Natural killer cell (primary cell): ENCODE measurements at places on chromosomes 5 and 9. TPM values are rescaled to one million over a fixed set of nuclear protein-coding genes. Genes with fewer than 3 reads are reported as not detected.
A peak's percentile ranks its signal among the peaks of the same experiment; 100 is the strongest.

DNA sequence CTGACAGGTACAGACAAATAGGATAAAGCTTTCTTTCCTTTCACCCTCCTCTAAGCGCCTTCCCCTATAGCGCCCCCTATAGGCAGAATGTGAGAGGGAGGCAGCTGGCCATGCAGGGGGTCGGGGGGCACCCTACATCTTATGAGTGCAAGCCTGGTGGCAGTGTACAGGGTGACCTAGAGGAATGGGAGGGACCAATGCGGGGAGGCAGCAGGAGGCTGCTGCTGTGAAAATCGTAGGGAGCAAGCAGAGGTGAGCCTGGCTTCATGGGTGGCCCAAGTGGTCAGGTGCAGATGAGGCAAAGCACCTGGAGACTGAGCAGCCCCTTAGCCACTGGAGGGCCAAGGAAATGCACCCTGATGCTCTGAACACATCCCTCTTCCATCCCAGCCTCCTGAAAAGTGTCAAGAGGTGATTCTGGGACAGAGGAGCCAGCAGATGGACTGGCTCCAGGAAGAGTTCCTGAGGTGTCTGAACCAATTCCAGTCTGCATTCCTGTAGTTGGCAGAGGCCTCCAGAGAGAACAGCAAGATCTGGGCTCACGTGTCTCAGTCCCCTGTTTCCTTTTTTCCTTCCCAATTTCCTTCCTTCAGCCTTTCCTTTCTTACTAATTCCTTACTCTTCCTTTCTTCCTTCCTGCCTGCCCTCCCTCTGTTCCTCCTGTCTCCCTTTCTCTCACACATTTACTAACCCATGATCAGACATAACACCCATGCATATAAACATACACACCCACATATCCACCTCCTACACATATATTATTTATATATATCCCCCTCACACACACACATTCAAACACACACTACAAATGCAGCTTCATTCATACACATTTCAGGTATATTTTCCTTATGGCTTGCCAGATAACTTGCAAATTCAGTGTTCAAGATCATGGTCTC, 32.8 kb upstream of the GALNT10 start:
- peak; percentile 28 for DNase-seq

- DNase-seq = no peak
These were observed 123.2 kb downstream of the JAKMIP2 start for GRCh38 chr5:147659166-147659929.

GRCh38 chr9:98275159-98275558, 19.7 kb upstream of the TBC1D2 start:
- DNase-seq = no peak

DNA sequence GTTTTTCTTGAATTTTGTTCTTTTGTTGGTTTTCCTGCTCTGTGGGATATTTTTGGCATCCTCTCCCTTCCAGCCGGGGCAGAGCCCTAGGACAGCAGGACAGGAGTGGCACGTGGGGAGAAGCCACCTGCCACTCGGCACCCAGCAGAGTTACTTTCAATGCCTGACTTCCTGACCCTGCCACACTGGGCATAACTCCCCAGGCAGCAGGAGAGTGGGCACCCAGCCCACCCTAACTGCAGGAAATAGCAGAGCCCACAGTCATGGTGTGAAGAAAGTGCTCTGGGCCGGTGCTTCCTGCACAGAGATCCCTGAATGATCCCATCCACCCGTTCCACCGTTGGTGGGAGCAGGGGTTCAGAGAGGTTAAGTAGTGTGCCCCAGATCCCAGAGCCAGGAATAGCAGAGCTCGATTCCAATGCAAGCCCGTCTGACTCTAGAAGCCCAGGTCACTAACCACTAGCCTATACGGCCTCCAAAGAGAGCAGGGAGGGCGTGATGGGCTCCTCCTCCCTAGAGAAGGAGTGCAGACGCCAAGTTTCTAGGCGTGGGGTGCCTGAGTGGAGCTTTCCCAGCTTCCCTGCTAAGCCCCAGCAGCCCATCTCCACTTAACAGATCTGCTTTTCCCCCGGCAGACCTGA, 8.1 kb upstream of the NUP214 start:
- DNase-seq = no peak

- no peak for DNase-seq
These were observed 16.0 kb upstream of the TEX48 start for GRCh38 chr9:114697951-114698351.

DNA sequence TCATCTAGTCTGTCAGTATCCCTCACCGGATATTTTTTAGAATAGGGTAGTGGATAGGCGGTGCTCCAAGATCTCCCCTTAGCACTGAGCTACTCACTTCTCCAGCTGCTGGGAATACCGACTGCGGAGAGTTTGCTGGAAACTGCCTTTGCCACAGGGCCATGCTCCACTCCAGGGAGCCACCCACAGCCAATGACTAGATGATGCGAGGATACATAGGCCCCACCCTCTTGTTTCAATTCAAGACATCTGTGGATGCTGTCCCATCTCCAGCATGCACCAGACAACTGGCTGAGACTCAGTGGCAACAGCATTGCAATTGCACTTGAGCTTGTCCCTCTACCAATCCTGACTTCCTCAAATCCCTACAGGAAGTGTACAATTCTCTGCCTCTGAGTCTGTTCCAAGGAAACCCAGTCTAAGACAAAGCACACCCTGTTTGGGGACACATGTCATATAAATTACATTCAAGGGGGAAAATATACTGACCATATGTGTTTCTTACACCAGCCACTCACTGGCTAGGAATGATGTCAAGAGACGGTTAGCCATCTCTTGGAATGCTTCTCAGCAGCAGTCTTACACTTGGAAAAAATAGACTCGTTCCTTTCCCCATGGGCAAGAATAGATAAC, 312.6 kb upstream of the KIF2A start:
- DNase-seq = no peak

DNA sequence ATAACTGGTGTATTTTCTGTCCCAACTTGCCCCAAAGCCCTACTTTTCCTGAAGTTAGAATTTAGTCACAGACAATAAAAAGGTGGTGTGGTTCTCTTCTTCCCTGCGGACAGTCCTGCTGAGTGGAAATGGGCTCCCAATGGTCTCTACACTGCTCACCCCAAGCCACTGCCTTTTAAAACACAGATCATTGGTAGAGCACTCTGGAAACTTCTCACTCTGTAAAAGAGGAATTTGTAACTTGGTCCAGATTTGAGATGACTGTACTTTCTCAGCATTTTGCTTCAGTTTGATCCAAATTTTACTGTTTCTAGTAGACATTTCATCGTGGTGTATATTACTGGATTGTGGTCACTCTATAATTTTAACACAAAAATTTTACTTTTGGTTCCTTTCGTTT, 80.3 kb upstream of the ROR2 start:
- no peak for DNase-seq

GRCh38 chr5:144328494-144328893, 157.8 kb downstream of the KCTD16 start:
- DNase-seq = no peak

GRCh38 chr5:161546470-161547301, at the start of gene GABRB2:
Gene GABRB2 (minus strand): TSS chr5:161546725. CDS start chr5:161546643, 82 bp downstream.
- peak; percentile 32 for DNase-seq

- no peak for DNase-seq
These were observed 56.9 kb downstream of the VCAN start for GRCh38 chr5:83528439-83528769.

DNA sequence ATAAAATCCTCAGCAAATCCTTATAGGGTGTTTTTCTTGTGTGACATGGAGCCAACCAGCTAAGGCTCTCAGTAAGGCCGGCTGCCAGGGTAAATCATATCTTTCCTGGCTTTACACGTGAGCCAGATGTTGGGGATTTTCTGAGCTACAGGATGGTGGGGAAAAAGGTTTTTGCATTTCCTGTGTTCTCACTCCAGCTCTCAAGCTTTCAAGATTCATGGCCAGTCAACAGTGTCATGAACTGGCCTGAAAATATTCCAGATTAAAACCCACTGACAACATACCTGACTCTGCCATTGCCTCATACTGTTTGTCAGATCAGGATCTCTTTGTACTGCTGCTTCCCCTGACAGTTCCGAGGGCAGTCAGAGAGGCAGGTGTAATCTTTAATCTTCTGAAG, 306.9 kb downstream of the GLIS3 start:
- DNase-seq = no peak

- no peak for DNase-seq
These were observed 376 bp downstream of the GOLGA1 start for GRCh38 chr9:124940521-124940893.

DNA sequence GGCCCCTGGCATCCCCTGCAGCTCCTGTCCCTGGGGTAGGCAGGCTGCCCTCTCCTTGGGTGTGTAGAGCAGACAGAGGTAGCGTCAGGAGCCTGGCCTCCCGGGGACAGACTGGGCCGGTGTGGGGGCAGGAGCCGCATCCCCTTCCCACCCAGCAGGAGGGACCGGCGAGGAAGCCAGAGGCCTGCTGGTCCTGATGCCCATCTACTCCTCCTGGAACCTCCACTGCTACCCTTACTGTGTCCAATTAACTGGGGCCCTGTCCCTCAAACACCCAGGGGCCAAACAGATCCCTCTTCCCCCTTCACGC, 15.6 kb downstream of the RALGDS start:
- no peak for DNase-seq

GRCh38 chr5:67004730-67005350, 191.8 kb downstream of the CD180 start:
- no peak for DNase-seq

- no peak for DNase-seq
These were observed 5.1 kb downstream of the MLANA start for GRCh38 chr9:5895782-5896181.

DNA sequence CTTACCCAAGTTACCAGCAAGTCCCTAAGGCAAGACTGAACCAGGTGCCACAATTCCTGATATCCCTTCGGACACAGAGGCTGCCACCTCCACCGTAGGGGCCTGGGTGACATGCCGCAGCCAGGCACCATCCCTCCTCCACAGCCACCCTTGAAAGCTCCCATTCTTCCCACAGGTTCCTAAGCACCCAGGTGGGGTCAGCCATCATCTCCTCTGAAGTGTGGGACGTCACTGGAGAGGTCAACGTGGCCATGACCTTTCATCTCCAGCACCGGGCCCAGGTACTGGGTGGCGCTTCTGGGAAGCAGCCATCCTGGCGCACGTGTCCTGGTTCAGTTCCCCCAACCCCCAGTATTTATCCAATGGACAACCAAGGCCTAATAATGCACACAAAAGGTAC, 8.2 kb downstream of the ADGRD2 start:
- DNase-seq = no peak

GRCh38 chr9:122216138-122216797, 12.5 kb downstream of the LHX6 start:
- DNase-seq = no peak

- DNase-seq = peak; percentile 48
These were observed at the start of gene GPX3 for GRCh38 chr5:151020304-151021110. Gene GPX3 (plus strand): TSS chr5:151020591. CDS start chr5:151020655, 64 bp downstream.

GRCh38 chr9:137311171-137311985, 9.3 kb upstream of the NRARP start:
- no peak for DNase-seq

DNA sequence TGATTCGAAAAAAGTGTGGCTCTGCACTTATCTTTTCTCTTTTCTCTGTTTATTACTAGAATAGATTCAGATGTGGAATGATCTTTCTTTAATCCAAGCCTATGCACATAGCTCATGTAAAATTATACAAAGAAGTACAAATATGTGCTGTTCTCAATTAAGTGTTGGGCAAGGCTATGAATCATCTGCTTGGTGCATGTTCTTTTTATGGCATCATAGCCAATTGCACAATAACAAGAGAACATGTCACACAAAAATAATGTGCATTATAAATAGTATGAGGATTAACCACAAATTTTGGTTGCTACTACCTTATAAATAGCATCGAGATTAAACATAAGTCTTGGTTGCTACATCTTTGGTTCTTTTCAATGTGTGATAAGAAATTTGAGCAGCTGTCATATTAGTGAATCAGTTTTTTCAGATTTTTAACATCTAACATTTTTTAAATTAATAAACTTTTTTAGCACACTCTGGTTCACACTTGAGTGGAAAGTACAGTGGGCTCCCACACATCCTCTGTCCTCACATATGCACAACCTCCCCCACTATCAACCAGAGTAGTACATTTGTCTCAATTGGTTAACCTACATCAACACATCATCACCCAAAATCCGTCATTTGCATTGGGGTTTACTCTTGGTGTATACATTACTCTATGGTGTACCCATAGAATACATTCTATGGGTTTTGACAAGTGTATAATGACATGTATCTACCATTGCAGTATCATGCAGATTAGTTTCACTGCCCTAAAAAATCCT, 6.8 kb upstream of the RECK start:
- no peak for DNase-seq

- DNase-seq = peak; percentile 73
These were observed 20.3 kb downstream of the ANXA2R start for GRCh38 chr5:43019614-43020398.

DNA sequence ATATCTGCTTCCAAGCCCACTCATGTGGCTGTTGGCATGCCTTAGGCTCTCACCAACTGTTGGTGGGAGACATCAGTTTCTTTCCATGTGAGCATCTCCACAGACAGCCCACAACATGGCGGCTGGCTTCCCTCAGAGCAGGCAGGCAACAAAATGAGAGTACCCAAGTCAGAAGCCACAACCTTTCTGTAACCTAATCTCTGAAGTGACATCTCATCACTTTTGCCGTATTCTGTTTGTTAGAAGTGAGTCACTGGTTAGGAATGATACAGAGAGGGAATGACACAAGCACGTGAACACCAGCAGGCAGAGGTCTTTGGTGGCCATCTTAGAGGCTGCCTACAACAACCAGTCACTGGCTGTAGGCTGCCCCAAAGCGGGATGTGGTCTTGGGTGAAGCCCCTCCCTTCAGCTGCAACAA, 88.6 kb upstream of the RASGRF2 start:
- no peak for DNase-seq

DNA sequence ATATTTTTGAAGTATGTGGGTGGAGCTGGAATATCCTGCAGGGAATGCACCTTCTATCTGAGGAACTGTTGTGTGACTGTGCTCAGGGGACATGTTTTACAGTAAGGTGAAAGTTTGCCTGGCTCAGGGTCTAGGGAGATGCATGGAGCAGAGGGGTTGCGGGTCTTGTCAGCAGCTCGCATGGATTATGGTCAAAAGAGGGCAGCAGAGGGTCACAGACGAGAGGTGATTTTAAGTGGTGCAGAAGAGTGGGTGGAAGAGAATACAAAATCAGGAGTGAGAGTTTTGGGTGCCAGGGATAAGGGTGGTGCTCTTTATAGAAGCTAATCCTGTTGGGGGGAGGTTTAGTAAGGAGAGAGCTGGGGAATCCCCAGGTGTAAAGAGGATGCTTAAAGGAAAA, 53.5 kb upstream of the GRIN3A start:
- no peak for DNase-seq

- no peak for DNase-seq
These were observed 212.0 kb upstream of the KIF2A start for GRCh38 chr5:62093976-62094375.

CDH10 gene
- not detected for total RNA-seq

IRX2 gene
- not detected for total RNA-seq

GPRIN1 gene
- total RNA-seq = 0.92 TPM

BRIX1 gene
- 18.0 TPM for total RNA-seq

TMEM252 gene
- not detected for total RNA-seq

PLPP7 gene
- 0.59 TPM for total RNA-seq

VCAN gene
- 28.4 TPM for total RNA-seq

TAF11L10 gene
- not detected for total RNA-seq

CAVIN4 gene
- 0.63 TPM for total RNA-seq

ADAMTS6 gene
- total RNA-seq = 1.1 TPM
